ENCODE measurements at places on chromosomes 11 and 22.

DNA sequence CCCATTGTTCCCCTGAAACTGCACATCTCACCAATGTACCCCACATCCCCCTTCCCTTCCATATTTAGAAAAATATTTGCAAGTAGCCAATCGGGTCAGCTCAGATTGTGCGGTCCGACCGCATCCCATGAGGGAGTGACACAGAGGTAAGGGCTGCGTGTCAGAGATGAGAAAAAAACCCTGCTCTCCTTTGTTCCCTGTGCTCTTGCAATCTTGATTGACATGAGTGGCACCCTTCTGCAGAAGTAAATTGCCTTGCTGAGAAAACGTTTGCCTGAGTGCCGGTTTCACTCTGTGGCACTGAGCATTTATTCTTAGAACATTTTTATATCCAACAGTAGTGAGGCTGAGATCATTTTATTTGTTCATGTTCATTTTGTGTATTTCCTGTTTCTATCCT, 81.6 kb upstream of the CCDC90B start:
- DNase-seq: no peak

DNA sequence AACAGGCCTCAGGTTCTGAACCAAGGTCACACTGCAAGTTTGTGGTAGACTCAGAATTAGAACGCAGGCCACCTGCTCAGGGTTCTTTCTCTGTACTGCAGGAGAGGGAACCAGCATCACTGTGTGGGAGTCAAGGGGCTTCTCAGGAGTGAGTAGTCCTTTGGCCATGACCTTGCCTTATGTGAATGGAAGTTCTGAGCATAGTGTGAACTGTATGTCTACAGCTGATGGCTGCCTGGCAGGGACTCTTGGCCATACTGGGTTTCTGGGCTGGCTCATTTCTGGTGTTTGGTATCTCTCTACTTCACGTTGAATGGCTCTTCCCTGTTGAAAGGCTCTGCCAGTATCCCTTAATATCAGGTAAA, 40.1 kb upstream of the TUB start:
- no peak for DNase-seq

- DNase-seq: peak; percentile 72
These were observed 87.0 kb downstream of the CSNK2A3 start for GRCh38 chr11:11265994-11266606.

GRCh38 chr11:114061048-114061680, 1.7 kb downstream of the ZBTB16 start:
- no peak for DNase-seq

DNA sequence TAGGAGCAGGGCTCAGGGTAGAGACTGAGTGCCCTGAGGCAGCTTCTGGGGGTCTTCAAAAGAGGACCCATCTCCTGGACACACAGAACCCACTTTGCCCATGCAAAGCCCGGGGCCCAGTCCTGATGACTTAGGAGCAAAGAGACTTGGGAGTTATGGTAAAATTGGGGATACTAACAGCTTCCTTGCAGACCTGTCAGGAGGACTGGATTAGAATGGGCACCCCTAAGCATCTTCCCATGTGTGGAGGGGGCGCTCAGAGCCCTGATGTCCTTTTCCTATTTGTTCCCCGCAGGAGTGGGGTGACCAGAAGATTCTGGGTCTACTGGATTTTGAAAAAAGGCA, 100.0 kb downstream of the WNT7B start:
- DNase-seq: peak; percentile 22

DNA sequence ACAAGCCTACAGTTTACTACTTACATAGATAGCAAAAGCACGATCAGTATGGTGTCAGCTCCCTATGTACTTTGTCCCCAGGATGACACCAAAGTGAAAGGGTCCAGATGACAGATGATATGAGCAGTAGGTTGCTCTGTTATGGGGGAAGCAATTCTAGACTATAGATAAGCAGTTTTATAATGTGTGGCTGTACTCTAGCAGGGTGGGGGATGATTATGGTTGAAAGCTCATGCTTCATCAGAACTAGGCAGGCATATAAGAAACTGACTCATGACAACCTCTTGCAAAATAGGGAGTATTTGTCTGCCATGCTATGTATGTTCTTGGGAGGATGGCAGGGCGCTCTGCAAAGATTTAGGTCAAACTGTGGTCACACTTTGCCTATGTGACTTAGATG, 158.2 kb upstream of the ZBED5 start:
- DNase-seq: no peak

- DNase-seq: no peak
These were observed 2.4 kb downstream of the MAPK1 start for GRCh38 chr22:21865041-21865440.

GRCh38 chr11:70159627-70160570, 43.2 kb upstream of the FADD start:
- DNase-seq: no peak

DNA sequence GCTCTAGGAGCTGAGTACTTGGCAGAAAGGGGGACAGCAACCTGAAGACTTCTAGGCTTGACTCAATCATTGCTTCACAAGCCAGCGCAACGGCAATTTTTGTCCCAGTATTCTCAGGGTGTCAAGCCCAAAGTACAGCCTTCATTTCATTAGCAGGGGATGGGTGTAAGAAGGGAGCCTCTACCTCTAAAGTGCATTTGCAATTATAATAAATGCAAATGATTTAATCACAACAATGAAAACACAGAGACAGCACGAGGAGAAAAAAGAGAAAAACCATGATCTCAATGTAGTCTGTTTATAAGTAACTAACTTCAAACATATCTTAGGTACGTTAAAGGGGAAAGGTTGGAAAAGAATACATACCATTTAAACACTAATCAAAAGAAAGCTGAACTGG, 34.7 kb downstream of the ZBTB44 start:
- DNase-seq: no peak

GRCh38 chr22:29251981-29252911, 15.5 kb downstream of the RHBDD3 start:
- no peak for DNase-seq

- no peak for DNase-seq
These were observed 1.3 kb downstream of the DERL3 start for GRCh38 chr22:23837496-23837859.

GRCh38 chr11:74957937-74958629, 9.0 kb downstream of the SPCS2 start:
- no peak for DNase-seq

DNA sequence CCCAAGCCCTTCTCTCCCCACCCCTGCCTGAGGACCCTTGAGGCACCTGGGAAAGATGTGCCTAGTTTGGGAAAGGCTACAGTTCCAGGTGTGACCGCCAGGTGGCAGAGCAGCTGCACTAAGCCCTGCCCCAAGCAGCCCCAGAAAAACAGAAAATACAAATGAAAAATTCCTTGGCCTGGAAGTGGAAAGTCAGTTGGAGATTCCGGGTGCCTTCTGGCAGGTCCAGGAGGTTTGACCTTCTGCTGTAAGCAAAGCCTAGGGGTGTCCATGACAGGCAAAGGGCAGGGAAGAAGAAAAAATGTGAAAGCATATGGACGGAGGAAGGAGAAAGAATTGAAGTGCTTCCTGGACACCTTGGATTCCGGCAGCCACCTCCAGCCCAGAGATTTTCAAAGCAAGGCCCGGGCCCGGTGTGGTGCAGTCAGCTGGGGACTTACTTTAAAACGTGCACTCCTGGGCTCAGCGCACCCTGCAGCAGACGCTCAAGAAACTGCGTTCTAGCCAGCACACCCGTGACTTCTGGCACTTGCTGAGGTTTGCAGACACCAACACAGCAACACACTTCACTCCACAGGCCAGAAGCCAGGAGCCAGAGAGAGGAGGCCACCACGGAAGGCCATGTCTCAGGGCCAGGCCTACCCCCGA, 37.3 kb upstream of the SLC22A12 start:
- DNase-seq: no peak

DNA sequence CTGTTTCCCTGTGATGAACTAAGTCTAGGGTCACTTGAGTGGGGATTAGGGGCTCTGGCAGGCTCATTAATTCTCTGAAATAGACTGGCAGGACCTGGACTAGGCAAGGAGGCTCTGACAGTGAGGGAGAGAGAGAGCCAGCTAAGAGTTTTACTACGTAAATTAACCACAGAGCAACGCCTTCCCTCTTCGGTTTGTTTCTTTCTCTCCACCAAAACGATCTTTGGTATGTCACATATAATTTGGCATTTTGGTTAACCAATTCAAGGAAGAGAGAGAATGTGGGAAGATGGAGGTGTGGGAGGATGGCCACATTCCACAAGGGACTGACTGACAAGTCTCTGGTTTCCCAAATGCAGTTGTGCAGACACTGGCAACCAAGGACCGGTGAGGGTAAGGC, 27.9 kb downstream of the ATG16L2 start:
- no peak for DNase-seq

DNA sequence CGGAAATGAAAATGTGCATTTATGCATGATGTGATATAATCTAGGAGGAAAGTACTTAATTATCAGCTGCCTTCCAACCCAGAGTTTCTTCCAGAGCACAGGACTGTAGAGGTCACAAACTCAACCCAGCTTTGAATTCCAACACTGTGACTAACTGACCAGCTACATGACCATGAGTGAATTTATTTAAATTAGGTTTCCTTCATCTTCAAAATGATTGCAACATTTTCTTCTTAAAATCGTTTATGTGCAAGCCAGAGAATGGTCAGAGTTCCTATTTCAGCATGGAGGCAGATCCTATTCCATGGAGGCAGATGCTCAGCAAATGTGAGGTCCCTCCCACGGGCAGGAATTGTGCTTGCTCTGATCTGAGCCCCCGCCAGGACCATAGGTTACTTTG, 42.4 kb downstream of the OSBP start:
- DNase-seq: no peak

- no peak for DNase-seq
These were observed 47.0 kb downstream of the CARD18 start for GRCh38 chr11:105092256-105093239.

DNA sequence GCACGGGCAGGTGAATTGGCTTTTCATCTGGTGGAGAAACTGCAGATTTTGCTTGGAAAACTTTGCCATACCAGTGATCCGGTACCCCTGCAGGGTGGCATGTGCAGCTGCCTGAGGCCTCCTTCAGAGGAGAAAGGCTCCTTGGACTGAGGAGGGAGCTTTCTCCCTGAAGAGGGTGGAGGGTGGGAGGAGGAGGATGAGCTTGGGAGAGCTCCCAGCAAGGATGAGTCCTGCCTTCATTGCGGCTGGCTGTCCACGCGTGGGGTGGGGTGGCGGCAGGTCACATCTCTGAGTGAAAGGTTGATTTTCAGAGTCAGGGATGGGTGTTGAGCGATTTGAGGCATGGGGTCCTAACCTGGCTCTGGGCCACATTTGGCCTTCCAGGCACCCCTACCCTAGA, 96.8 kb downstream of the GRAMD1B start:
- no peak for DNase-seq

DNA sequence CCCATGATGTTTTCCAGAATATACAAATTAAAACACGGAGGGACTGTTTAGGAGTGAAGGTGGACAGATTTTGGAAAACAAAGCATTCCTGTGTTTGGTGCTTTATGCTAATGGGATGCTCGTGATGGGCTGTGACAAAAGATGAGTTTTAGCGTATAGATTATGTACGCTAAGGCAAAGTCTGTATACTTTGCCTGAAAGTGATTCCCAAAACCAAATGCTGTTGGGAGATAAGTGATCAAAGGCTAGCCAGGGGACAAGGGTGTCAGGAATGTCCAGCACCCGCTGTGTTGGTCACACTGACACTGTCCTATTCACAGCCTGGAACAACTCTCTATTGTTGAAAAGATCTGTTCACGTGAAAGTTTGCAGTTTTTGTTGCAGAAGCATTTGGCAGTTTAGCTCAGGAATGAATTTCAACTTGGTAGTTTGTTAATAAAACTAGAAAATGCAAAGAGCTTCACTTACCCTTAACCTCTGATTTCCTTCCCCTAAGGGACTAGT, 1.5 kb downstream of the JAM3 start:
- no peak for DNase-seq

- DNase-seq: no peak
These were observed 63.4 kb downstream of the KCNJ1 start for GRCh38 chr11:128803449-128804245.

DNA sequence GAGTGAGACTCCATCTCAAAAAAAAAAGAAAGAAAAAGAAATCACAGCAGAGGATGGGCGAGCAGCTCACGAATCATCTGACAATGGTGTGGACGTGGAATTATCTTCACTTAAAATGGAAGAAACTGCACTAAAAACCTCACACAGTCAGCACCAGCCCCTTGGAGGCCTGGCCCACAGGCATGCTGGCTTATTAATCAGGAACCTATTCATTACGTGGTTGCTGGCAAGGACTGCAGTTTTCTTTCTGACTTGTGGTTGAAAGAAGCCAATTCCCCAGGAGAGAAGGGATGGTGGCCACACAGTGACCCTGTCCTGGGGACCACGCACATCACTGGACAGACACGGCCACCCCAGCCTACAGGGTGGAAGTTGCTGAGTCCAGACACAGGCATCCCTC, 401.1 kb downstream of the CTTN start:
- no peak for DNase-seq

GRCh38 chr11:112797648-112798293, 163.4 kb upstream of the NCAM1 start:
- no peak for DNase-seq

- DNase-seq: no peak
These were observed 1.7 kb downstream of the GDPD5 start for GRCh38 chr11:75523811-75524664.

DNA sequence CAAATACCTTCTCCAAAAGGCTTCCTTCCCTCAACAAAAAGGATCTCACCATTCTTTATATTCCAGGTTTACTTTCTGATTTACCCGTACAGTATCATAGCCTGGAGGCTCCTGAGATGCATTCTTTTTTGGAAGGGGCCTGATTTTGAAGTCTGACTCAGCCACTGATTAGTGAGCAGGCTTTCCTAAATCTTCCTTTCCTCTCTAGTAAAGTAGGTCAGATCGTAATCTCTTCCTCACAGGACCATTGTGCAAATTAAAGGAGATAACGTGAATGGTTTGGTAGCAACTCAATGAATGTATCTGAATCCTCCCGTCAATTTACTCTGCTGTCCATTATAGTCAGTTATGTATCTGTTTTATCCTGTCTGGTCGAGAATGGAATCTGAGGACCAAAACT, 227.7 kb upstream of the ANO5 start:
- no peak for DNase-seq

GRCh38 chr11:101127699-101128570, 1.7 kb downstream of the PGR start:
- peak; percentile 44 for DNase-seq

GRCh38 chr11:47087801-47088200, 88.9 kb downstream of the ARFGAP2 start:
- DNase-seq: no peak

DNA sequence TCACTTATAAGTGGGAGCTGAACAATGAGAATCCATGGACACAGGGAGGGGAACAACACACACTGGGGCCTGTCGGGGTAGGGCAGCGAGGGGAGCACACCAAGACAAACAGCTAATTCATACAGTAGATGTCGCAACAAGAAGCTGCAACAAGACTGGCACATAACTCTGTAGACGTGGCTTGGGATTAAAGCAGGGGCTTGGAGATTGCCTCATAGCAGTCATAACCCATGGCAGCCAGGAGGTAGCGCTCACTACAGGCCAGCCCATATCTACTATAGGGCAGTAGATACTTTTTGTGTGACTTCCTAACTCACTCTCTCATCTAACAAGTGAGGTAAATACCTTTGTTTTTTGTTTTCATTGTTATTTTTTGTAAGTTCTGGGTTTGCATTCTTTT, 1.7 kb upstream of the OR9G4 start:
- no peak for DNase-seq

- DNase-seq: no peak
These were observed 8.7 kb upstream of the LTO1 start for GRCh38 chr11:69683764-69684333.

GRCh38 chr11:31872076-31872443, 60.9 kb upstream of the PAX6 start:
- no peak for DNase-seq

All from mesothelial cell of epicardium (in vitro differentiated cells).